Stimulated activated CD4-positive, alpha-beta T cell treated with anti-CD3 and anti-CD28 coated beads, Interleukin-2, amount 100 ng/mL, for 48 hours (primary cell): ENCODE measurements at places on chromosomes 16 and 17.

GRCh38 chr16:85642762-85643358 lies 29.7 kb downstream of the GSE1 start:
- no peak for DNase-seq

- DNase-seq: no peak
These were observed 381.8 kb upstream of the MAF start for GRCh38 chr16:79982361-79982760.

DNA sequence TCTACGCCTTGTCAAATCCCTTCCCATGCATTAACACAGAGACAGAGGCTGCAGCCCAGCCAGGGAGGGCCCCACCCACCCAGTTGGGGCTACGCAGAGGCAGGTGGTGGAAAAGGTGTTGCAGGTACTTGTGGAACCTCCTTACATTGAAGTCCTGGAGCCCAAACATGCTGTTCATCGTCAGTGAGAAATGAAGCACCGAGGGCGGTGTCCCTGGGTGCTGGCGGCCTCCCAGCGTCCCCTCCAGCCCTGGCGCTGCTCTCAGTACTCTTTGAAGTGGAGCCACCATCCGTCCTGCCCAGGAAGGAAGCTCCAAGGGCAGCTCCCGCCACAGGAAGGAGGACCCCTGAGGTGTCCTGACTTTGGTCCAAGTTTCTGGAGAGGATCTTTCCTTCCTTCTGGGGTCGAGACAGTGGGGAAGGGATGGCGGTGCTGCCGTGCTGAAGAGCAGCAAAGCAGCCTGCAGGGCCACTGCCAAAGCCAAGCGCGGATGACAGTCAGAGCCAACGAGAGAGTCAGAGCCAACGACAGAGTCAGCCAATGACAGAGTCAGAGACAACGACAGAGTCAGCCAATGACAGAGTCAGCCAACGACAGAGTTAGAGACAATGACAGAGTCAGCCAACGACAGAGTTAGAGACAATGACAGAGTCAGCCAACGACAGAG lies 23.4 kb downstream of the LMF1 start:
- DNase-seq: no peak

DNA sequence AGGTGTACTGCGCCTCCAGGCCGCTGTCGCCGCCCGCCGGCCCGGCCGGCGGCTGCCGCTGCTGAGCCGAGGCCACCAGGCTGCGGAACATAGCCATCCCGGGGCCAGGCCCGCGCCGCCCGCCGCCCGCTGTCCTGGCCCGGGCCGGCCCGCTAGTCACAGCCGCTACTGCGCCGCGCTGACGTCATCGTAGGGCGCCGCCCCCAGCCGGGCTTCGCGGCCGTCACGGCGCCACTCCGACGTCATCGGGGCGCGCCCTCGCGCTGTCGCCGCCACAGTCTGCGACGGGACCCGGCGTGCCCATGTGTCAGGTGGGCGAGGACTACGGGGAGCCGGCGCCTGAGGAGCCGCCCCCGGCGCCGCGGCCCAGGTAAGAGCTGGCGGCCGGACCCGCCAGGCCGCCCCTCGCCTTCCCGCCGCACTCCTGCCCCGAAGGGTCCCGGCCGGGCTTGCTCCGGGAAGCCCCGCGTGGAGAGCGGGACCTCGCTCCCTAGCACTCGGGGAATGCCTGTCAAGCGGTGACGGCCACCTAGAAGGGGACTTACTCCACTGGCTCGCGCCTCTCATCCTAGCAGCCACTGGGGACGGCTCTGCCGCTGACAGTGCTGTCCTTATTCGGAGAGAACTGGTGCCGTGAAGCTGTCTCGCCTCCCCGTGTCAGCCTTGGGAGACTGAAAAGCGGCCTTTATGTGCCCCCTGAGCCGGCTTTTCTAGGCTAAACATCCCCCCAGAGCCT lies at the start of the genes CTU2 and RNF166:
TSS of gene CTU2 (plus strand) at position 275 of the 736 bp plus-strand sequence. CDS start at position 303, 28 bp downstream.
TSS of gene RNF166 (minus strand) at position 180 of the 736 bp plus-strand sequence. CDS start at position 97, 83 bp downstream.
- DNase-seq: peak; percentile 97

DNA sequence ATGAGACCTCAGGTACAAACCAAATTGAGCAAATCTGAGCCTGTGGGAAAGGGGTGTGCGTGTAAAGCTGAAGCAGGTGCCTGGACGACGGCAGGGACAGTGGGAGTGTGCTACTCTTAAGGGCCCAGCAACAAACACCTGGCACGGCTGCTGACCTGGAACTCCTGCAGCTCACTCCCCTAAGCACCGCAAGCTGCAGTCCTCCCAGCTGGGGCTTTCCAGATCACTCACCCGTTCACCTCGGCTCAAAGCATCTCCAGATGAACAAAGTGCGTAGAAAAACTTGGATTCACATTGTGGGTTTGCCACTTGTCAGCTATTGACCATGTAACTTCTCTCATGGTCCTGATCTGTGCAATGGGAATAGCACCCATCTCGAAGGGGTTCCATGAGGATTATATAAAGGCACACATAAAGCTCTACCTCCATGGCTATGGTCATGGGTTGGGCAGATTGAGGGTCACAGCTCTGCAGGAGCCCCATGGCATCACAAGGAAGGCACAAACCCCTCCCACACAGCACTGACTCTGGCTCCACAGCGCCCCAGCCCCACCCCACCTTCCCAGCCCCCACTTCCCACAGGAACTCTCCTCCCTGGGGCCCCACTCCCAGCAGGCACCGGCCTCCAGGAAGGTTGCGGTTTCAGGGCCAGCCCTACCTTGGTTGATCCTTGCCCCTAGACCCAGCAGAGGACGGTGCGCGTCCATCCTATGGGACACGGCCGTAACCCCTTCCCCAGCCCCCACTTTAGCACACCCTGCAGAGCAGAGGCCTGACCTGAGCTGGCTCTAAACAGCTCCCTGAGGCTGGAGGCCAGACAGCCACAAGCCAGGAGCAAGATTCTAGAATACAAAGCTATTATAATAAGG lies 21.9 kb downstream of the ST3GAL2 start:
- DNase-seq: no peak

DNA sequence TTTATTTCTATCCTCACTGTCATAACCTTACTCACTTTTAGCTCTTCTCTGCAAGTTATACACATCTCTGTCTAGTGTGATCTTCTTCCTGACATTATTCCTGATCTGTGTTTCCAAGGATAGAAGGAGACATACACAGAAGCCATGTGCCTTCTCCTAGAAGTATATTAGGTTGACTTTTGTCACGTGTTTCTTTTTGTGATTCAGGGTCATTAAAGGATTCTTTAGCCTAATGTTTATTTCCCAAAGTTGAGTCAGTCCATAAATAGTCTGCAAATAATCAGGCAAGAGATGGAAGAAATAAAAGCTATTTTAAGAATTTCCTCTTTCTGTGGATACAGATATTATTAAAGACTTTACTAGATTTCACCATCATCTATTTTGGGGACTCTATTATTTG lies 214.1 kb upstream of the GOT2 start:
- DNase-seq: no peak

- no peak for DNase-seq
These were observed 920.1 kb downstream of the KCNJ2 start for GRCh38 chr17:71089431-71089830.

DNA sequence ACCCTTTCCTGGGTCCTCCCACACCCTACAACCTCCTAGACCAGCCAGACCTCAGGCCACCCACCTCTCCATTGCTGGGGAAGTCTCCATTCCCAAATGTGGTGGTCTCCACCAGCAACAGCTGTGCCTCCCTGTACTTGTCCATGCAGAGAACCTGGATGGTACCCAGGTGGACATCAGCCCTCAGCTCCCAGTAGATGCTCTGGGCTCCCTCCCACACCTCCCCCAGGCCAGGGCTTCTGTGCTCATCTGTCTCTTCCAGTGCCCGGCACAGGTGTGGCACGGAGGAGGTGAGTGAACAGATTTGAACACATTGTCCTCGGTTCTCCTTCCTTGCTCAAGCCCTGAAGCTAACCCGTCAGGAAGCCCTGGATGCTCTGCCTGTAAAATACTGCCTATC lies 34.6 kb downstream of the LGALS9 start:
- DNase-seq: no peak

- no peak for DNase-seq
These were observed 146.6 kb downstream of the TRIM37 start for GRCh38 chr17:58960068-58960467.

DNA sequence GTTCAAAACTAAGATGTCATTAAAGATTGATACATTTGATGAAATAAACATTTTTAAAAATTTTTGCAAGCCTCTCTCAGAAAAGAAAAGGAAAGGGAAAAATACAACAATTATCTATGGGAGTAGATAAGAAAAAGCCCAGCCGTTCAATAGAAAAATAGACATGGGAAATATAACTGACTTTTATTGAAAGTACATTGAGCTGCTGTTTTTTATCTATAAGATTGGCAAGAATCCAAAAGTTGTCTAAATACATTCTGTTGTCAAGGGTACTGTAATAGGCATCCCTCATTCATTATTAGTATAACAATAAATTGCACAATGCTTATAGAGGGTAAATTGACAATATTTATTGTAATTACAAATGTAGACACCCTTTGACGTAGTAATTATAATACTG lies 38.4 kb upstream of the IRX6 start:
- no peak for DNase-seq

- DNase-seq: no peak
These were observed 435.6 kb upstream of the DYNLRB2 start for GRCh38 chr16:80105160-80105559.

DNA sequence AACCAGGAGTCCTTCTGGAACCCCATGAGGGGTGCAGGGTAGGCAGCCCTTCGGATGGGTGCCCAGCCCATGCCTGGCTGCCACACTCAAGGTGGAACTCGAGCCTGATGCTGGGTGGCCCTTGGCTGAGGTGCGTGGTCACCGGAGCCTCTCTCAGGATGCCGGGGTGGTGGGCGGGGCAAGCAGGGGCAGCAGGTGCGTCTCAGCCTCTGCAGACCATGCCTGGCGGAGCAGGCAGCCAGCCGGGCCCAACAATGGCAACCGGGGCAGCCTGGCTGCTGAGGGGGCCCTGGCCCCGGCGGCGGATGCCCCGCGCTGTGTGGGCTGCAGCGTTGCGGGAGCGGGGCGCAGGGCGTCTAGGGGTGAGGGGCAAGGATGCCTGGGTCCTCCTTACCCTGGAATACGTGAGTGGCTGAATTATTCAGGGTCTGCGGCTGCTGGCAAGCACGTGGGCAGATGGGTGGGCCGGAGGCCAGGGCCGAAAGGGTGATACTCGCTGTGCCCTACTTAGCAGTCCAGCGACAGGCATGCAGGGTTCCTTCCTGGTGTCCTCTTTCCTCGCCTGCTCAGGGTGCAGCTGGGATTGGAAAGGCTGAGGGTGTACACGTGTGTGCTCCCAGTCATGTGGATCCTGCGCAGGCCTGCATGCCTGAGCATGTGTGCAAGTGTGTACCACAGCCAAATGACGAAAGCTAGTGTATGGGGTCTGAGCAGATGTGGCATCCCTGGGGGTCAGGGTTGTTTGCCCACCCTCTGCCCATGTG lies 14.6 kb downstream of the MYO15A start:
- no peak for DNase-seq

DNA sequence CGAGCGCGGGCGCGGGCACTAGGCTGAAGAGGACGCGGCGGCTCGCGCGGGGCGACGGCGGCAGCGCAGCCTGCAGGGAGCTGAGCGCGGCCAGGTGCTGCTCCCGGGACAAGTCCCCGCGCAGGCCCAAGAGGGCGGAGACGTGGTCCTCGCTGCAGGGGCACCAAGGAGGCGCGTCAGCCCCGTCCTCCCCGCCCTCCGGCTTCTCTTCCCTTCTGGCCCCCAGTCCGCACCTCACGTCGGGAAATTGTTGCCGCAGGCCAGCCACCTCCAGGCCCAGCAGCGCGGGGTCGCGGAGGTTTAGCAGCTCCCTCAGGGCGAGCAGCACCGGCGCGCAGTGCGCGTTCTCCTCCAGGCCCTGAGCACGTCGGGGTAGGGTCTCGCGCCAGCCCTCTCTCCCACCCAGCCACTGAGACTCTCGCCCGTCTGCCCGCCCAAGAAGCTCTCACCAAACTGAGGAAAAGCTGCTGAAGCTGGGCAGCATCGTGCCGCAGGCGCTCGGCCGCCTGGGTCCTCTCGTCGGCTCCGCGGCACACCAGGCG lies 761 bp upstream of the MATCAP1 start:
- DNase-seq: no peak

- no peak for DNase-seq
These were observed 57.2 kb upstream of the GSE1 start for GRCh38 chr16:85555719-85556455.

GRCh38 chr16:2857451-2858244 lies at the start of gene PRSS22:
TSS of gene PRSS22 (minus strand) at chr16:2858170. CDS start at chr16:2858104, 66 bp downstream.
- DNase-seq: no peak

- no peak for DNase-seq
These were observed 2.2 kb downstream of the DPEP1 start for GRCh38 chr16:89615596-89616090.

GRCh38 chr17:58383892-58384462 lies 32.0 kb upstream of the SUPT4H1 start:
- DNase-seq: no peak

GRCh38 chr17:60388742-60389141 lies 3.2 kb downstream of the USP32 start:
- DNase-seq: no peak

GRCh38 chr16:55495616-55496289 lies 13.1 kb upstream of the LPCAT2 start:
- no peak for DNase-seq

GRCh38 chr16:49640581-49640980 lies 215.3 kb downstream of the ZNF423 start:
- DNase-seq: no peak

DNA sequence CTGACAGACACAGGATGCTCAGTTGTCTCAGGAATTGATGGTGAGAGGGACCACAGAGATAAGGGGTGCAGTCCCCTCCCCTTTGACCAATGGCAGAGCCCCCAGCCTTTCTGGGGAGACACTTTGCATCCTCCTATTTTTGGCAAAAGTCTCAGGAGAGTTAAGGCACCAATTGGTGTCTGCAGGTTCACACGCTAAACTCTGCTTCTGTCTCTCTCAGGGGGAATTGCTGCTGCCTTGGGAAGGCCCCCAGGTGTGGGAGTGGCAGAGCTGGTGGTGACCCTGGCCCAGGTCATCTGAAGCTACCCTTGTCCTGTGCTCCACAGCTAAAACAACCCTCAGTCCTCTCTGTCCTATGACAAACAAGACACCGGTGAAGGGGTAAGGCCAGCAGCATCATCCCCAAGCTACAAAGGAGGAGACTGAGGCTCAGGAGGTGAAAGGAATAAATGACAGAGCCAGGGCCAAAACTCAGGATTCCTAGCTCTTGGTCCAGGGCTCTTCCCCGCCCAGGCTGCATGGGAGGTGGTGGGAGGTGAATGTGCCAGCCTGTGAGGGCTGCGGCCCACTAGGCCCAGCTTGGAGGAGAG lies 20.3 kb downstream of the OSBPL7 start:
- DNase-seq: no peak

DNA sequence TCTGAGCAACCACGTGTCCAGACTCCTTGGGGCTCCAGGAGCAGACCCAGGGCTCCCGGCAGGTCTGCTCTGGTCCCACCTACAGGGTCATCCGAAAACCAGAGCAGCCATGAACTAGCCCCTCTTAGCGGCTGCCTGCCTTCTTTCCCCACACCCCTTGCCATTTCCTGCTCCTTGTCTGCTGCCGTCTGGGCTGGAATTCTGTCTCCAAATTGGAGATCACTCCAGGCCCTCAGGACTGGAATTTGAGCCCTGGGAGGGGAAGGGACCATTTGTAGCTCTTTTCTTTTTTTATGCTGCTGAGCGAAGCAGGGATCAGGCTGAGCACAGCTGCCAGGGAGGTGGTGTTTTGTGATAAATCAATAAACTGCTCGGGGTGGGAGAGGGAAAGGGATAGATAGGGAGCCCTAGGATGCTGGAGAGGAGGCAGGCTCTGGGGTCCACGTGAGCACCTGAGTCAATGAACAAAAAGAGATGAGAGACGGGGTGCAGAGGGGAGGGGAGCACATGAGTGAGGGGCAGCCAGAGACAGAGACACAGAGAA lies 257.5 kb downstream of the ENGASE start:
- DNase-seq: no peak

GRCh38 chr17:29677824-29678223 lies 55.1 kb upstream of the CORO6 start:
- DNase-seq: no peak
